ENCODE measurements at places on chromosomes 4 and X. TPM values are rescaled to one million over a fixed set of nuclear protein-coding genes. Genes with fewer than 3 reads are reported as not detected.

Gene VEGFD
- 0.27 TPM for total RNA-seq

Gene FAM9C
- total RNA-seq: not detected

Gene FAM120C
- 7.4 TPM for total RNA-seq

Gene MND1
- total RNA-seq: 40.7 TPM

Gene TXK
- total RNA-seq: not detected

All from HepG2 (cell line).